ENCODE measurements at places on chromosomes 13 and 19.
A peak's percentile ranks its signal among the peaks of the same experiment; 100 is the strongest.

GRCh38 chr13:24304620-24305019 is 4.8 kb upstream of the C1QTNF9 start:
- DNase-seq: no peak

- no peak for DNase-seq
Measured at GRCh38 chr19:51480590-51480989, 2.3 kb downstream of the CEACAM18 start.

GRCh38 chr19:4295972-4296771 is 6.0 kb downstream of the TMIGD2 start:
- no peak for DNase-seq

GRCh38 chr13:89650226-89650625 is 1697.3 kb upstream of the MIR17HG start:
- DNase-seq: no peak

GRCh38 chr13:50213526-50213925 is 198.3 kb downstream of the KCNRG start:
- DNase-seq: no peak

GRCh38 chr19:32186542-32187330 is 158.7 kb upstream of the ZNF507 start:
- no peak for DNase-seq

GRCh38 chr13:33186861-33187291 is 98.7 kb downstream of the STARD13 start:
- no peak for DNase-seq

GRCh38 chr13:35255241-35255640 is 221.2 kb downstream of the MAB21L1 start:
- no peak for DNase-seq

DNA sequence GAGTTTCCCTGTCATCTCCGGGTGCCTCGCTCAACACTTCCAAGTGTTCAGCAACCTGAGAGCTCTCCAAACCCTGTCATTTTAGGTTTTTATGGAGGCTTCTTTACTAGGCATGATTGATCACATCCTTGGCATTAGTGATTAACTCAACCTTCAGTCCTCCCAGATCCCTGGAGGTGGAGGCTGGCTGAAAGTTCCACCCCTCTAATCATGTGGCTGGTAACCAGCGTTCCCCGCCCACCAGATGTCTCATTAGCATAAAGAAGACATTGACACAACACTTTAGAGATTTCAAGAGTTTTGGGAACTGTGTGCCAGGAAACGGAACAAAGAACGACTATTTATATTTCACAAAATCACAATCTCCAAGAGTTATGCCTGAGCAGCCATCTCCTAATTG is 71.1 kb upstream of the RGCC start:
- DNase-seq: no peak

- no peak for DNase-seq
Measured at GRCh38 chr13:106466691-106467426, 68.6 kb downstream of the EFNB2 start.

DNA sequence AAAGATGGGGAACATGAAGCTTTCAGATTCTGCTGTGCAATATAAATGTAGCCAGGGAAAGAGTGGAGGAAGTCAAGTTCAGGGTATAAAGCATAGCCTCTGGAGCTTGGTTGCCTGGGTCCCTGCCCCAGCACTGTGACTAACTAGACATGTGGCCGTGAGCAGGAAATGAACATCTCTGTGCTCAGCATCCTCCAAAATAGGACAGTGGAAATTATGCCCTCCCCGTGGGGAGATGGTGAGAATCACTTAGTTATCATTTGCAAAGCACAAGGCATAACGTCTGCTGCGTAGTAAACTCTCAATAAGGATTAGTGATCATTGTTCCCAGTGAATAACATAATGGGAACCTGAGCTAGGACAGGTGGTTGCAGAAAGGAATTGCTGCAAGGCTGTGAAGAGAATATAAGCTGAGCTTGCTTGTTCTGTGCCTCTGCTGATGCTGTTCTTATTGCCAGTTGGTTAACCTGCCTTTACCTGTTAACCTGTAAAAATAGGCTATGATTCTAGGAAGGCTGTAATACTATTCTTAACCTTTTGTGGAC is 441.0 kb downstream of the COG6 start:
- DNase-seq: no peak

- peak; percentile 17 for DNase-seq
Measured at GRCh38 chr19:12090807-12091206, 26.3 kb downstream of the ZNF844 start.

DNA sequence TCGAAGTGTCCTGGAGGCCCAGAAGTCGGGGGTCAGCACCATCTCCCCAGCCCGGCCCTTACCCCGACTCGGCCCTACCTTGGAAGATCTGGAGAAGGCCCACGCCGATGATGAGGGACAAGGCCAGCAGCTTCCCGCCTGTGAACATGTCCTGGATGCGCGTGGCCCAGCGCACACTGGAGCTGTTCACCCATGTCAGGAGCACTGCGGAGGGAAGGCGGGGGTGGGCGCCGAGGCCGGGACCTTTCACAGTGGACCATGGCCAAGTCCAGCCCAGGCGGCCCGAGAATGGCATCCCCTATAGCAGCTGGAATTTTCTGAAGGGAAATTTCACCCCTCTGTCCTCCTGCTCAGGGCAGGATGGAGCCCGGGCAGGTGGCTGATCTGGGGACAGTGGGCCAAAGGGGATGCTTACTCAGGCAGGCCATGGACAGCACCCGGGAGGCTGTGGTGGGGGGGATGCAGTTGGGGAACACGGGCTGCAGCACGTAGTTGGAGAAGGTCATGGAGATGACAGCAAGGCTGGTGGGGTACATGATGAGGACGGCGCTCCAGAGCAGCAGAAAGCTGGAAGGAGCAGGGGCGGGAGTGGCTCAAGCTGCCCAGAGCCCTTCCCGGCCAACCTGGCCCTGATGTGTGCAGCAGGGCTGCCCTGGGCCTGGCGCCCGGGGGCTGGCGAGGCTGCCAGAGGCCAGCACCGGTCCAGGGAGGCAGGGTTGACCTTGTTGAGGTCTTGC is 13.0 kb downstream of the SLC7A10 start:
- no peak for DNase-seq

DNA sequence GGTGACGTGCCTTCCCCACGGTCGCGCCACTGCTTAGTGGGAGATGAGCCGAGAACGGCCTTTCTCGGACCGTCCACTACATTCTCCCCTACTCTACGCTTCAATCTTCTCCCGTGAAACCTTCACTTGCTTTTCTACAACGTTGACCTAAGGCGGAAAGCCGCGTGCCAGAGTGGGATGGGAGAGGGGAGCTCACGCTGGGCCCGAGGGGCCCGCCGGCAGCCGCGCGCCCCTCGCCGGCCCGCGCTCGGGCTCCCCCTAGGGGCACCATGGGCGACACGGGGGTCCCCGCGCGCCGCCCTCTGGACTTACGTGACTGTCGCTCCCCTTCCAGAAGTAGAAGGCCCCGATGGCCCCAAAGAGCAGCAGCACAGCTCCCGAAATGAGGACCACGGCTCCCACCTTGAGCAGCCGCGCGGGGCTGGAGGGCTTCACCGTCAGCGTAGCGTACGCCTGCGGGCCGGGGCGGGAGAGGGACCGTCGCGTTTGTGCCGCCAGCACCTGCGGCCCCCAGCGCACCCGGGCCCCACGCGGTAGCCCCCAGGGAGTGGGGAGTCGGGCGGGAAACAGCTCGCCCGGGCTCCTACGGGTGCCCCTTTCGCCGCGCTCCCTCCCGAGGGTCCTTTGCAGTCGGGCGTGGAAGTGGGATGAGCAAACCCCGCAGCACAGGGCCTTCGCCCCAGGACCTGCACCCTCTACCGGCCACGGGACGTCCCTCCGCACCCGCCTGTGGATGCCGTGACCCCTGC is 727 bp downstream of the CNMD start:
- DNase-seq: no peak

DNA sequence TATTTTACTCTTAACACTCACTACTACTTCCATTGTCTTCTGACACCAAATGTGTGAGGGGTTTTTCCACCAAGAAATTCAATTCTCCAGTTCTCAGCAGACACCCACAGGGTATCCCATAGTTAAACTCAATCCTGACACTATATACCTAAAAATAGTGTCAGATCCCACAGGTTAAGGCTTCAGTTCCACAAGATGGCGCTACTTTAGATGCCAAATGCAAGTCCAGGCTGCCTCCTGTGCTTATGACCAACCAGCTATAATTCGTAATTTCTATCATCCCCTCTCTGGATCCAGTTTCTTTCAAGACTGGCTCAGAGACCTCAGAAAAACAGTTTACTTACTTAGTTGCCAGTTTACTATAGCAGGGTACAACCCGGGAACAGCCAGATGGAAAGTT is 1146.2 kb upstream of the SPRY2 start:
- no peak for DNase-seq

DNA sequence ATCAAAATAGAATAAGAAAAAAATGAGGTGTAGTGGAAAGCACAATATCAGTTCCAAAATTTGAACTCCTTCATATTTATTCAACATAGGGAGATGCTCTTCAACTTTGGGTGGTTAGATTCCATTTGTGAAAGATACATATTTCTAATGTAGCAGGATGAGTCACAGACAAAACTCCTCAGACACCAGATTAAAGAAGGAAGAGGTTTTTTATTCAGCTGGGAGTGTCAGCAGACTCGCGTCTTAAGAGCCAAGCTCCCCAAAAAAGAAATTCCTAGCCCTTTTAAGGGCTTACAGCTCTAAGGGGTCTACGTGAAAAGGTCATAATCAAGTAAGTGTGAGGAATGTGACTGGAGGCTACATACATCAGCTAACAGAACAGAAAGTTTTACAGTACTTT is 6.8 kb upstream of the ZNF765 start:
- DNase-seq: no peak

DNA sequence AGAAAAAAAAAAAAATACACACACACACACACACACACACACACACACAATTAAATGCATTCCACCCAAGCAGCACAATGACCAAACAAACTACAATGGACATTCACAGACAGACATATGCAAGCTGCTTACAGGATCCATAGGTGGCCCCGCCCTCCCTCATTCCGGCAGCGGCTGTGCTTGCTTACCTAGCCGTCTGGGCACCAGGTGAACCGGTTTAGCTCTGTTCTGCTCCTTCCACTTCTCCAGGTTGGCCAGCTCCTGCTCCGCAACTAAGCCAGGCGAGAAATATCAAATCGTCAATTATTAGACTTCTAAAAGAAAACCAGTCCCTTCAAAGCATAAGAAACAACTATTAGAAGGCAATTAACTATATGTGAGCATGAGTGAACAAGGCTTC is 23.1 kb downstream of the EPSTI1 start:
- no peak for DNase-seq

- no peak for DNase-seq
Measured at GRCh38 chr19:10260141-10260584, 8.1 kb downstream of the MRPL4 start.

DNA sequence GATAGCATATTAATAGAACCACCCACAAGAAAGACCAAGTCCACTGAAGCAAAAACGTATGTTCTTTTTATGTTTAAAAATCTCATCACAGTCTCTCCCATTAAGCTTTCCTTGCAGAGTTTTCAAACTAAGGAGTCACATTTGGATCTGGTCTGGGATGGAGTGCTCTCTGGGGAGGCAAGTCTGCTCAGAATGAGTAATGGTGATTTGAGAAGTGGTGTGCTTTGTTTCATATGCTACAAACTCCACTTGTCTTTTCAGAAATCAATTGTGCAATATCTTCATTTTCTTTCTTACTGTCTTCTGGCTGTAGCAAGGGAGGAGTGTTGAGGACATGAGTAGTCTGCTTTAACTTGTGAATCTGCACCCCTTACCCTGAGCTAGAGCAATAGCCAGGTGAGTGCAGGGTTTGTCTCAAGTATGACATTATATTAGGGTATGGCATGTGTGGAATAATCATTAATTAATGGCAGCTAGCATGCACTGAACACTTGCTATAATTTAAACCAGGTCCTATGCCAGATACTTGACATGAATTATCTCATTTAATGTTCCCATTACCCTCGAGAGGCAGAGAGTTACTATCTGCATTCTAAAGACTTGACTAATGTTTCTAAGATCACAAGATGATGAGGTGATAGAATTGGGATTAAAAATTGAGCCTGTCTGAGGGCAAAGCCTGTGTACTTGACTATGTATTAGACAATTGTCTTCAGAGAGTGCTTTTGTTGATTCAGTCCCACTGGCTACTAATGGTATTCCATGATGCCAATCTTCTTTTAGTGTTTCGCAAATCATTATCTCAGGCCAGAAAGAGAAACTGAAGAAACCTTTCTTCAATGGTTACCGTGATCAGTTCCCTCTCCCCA is 171.8 kb downstream of the GPC6 start:
- DNase-seq: no peak

DNA sequence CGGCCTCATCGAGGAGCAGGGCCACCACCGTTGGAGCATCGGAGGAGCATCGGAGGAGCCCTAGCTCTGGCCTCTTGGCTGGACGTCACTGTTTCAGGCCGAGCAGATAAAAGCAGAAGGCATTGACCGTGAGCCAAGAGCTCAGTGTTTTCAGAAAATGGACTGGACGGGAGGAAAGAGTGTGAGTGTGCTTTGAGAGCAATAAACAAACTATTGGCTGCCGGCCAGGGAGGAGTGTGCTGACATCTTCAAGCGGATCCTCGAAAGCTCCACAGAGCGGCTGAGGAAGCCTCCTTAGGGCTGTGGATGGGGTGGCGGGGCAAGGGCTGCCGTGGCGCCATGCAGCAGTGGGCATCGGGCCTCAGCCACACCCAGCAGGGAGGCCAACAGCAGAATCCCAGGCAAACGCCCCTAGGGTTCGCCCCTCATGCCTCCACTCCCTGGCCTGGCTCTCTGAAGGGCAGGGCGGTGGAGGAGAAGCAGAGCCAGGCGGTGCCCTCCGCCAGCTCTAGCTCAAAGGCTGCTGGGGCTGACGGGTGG is 41.8 kb downstream of the IRS2 start:
- DNase-seq: no peak

DNA sequence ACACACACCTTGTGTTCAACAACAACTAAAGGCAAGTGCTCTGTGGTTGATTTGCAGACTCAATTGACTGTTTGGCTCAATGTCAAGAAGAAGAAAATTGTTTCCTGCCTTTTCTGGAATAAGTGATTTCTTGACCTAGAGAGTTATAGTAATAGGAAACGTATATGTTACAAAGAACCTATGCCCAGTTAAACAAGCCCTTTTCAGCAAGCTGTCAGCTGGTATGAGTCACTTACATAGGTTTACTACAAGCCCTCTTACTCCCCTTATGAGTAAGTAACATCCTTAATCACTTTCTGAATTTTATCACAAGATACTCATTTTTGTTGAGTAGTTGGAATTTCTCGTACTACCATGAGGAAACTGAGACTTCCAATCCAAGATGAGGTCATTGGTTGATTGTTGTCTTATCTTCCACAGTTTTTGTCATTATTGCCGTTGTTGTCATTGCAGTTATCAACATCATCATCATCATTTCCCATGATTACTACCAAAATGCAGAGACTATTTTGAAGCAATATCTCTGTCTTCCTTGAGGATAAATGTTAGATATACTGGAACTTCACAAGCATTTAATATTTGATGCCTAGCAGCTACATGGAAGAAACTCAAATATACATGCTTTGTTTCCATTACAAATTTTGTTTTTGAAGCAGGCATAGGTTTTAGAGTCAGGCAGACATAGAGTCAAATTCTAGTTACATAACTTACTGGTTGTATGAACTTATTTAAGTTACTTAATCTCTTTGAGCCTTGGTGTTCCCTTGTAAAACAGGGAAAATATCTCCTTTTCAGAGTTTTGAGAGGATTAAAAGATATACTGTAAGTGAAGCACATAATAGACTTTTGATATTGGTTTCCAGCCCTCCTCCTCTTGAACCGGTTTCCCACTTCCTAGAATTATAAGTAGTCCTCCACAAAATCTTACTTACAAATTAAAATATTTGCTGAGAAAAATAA is 106.0 kb downstream of the RAP2A start:
- DNase-seq: no peak

Measured in activated naive CD8-positive, alpha-beta T cell treated with anti-CD3 and anti-CD28 coated beads, Interleukin-2, amount 50 U/mL, for 16 hours (primary cell).